ENCODE measurements at places on chromosomes 5 and 9.

DNA sequence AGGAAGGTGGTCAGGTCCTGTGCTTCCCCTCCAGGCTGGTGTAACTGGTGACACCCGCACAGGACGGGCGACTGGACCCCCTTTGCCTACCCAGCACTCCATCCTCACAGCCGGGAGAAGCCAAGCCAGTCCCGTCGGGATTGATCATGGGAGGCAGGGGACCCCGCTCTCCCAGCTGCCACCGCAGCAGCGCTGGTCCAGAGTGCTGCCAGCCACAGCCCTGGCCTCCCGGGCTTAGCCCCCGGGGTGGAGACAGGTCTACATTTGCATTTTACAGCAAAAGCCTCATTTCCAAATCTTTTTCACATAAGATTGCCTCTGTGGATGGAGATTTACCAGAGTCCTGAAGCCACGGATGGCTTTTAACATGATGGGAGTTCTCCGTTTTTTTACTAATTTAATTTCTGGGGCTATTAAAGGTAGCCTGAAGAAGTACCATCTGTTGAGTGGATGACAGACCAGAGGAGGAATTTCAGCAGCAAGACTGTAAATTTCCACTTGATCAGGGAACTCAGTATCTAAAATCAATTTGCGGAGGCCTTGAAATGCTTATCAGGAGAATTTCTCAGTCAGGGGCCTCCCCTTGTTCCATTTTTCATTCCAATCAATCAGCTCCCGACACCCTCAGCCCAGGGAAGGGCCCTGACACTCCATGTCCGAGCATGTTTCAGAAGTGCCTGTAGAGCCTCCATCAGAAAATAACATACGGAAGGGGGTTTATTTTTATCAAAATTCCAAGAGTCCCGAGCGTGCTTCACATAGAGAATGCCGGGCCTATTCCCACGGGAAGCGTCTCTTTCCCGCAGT is 80.6 kb downstream of the OLFM1 start:
- no peak for DNase-seq

DNA sequence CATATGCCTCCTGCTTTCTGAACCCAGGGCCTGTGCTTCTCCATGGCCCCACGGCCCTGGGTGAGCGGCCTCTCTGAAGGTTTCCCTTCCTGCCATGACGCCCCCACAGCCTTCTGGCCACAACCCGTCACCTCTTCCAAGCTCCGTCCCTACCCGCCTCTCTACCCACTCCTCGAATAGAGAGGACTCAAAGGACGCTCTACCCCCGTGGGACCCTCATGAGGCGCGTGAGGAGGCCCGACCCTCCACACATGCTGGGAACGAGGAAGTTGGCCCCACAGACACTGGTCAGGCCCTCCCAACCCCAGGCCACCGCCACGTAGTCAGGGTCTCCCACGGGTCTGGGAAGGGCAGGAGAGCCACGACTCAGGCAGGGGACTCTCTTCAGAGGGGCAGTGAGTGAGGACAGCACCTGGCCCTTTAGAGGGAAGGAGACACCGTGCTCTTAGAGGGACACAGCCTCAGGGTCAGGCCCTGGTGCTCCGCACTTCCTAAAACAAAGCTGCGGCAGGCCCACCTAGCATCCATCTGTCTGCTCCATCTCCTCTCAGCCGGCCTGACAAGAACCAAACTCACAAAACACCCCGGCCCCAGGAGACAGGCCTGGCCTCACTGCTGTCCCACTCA is 5.3 kb downstream of the BRD3 start:
- DNase-seq: no peak

DNA sequence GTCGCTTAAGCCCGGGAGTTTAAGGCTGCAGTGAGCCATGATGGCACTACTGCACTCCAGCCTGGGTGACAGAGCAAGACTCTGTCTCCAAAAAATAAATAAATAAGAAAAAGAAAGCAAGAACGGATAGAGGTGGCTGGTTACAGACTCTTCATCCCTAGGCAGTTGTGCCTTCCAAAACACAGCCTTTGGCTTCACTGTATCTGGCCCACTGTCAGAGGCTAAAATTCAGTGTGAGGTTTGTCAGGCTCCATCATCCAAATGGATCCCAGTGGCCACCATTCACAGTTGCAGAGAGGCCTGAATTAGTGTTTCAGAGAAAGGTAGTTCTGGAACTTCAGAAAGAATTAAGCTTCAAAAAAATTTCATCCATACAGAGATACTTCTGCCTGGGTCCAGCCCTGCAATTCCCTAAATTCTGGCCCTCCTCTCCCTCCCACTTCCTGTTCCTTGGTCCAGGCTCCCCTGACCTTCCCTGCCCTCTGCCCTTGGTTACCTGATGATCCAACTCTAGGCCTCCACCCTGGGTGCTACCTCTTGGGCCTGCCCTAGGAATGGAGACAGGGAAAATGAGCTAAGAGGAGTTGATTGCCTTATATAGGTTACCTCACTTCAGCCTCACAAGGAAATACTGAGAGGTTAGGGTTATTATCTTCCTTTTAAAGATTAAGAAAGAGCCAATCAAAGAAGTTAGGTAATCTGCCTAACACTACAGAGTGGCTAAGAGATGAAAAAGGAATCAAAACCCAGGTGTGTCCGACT is 97.2 kb upstream of the SLC44A1 start:
- no peak for DNase-seq

GRCh38 chr5:54593779-54594178 is 76.2 kb downstream of the SNX18 start:
- DNase-seq: no peak

Measured in COR-L47 (cell line).